Activated naive CD8-positive, alpha-beta T cell treated with anti-CD3 and anti-CD28 coated beads for 36 hours (primary cell): ENCODE measurements at places on chromosomes 5 and 9.
A peak's percentile ranks its signal among the peaks of the same experiment; 100 is the strongest.

DNA sequence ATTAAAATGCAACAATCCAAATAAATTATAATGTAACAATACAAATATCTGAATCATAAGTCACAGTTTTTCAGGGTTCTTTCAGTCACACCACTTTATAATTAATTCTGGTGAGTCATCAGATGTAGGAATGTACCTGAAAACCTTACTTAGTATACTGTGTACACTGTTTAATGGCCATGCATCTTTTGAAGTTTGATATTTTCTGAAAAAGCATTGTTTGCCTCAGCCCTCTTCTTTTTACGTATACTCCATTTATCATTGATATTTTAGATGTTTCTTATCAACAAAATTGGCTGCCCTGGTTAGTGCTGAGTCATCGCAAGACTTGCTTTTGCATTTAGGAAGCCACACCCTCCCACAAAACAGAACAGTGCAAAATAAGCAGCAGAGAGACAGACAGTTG lies 218.6 kb downstream of the PJA2 start:
- no peak overlapping the region for H3K27ac ChIP-seq
- peaks cover 4% of the 10 kb centered on the region for H3K36me3 ChIP-seq
- DNase-seq, result no peak
- no peaks in the 10 kb centered on the region for H3K27me3 ChIP-seq

GRCh38 chr9:34413231-34413852 lies 36.6 kb upstream of the MYORG start:
- no peaks in the 10 kb centered on the region for H3K4me1 ChIP-seq
- no peaks in the 10 kb centered on the region for H3K27me3 ChIP-seq
- no peak overlapping the region for H3K4me3 ChIP-seq
- H3K27ac ChIP-seq, result no peak overlapping the region
- DNase-seq, result peak; percentile 23
- no peaks in the 10 kb centered on the region for H3K36me3 ChIP-seq

DNA sequence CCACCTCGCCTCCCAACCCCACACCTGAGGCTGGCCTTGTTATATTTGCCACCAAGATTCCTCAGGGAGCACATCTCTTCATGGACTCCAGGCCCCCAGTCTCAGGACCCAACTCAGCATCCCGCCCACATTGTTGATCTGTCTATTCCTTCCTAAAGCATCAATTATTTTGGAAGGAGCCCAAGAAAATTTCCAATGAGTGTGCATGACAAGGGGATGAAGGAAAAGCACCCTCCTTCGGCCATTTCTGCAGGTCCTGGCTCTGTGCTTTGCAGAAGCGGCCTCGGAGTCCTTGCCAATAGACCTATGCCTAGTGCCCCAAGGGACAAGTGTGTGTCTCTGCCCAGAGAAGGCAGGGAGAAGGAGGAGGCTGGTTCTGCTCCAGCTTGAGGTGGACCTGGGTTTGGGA lies 273.2 kb downstream of the GADD45G start:
- no peaks in the 10 kb centered on the region for H3K27me3 ChIP-seq
- no peak overlapping the region for H3K27ac ChIP-seq
- no peaks in the 10 kb centered on the region for H3K4me1 ChIP-seq
- no peaks in the 10 kb centered on the region for H3K36me3 ChIP-seq
- no peak for DNase-seq
- no peak overlapping the region for H3K4me3 ChIP-seq

DNA sequence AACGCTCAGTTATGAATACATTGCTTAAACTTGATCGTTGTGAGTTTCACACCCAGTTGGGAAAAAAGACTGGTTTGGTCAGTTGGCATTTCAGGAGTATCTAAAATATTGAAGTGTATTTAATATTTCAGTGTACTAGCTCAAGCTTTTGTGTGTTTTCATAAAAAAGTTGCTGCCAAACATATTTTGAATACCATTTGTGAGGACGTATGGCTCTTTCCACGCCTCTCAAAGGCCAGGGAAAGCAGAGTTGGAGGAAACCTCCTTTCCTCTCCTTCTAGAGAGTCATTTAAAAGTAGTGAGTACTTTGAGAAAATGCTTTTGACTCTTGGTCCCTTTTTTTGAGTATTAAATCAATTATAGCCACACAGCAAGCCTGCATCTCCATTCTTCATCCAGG lies 43.2 kb upstream of the ANKRD33B start:
- no peak overlapping the region for H3K4me3 ChIP-seq
- no peak for DNase-seq
- H3K4me1 ChIP-seq, result no peaks in the 10 kb centered on the region
- peaks cover 4% of the 10 kb centered on the region for H3K36me3 ChIP-seq

- no peak overlapping the region for H3K27ac ChIP-seq
- DNase-seq, result no peak
- no peaks in the 10 kb centered on the region for H3K4me1 ChIP-seq
- no peak overlapping the region for H3K4me3 ChIP-seq
- H3K27me3 ChIP-seq, result peaks cover 5% of the 10 kb centered on the region
- H3K36me3 ChIP-seq, result no peaks in the 10 kb centered on the region
These were observed 126.8 kb upstream of the STC2 start for GRCh38 chr5:173454736-173455598.

- no peak overlapping the region for H3K4me3 ChIP-seq
- H3K27ac ChIP-seq, result no peak overlapping the region
- H3K36me3 ChIP-seq, result no peaks in the 10 kb centered on the region
- H3K4me1 ChIP-seq, result no peaks in the 10 kb centered on the region
- no peaks in the 10 kb centered on the region for H3K27me3 ChIP-seq
These were observed 55.9 kb upstream of the ORM1 start for GRCh38 chr9:114266969-114267368.

DNA sequence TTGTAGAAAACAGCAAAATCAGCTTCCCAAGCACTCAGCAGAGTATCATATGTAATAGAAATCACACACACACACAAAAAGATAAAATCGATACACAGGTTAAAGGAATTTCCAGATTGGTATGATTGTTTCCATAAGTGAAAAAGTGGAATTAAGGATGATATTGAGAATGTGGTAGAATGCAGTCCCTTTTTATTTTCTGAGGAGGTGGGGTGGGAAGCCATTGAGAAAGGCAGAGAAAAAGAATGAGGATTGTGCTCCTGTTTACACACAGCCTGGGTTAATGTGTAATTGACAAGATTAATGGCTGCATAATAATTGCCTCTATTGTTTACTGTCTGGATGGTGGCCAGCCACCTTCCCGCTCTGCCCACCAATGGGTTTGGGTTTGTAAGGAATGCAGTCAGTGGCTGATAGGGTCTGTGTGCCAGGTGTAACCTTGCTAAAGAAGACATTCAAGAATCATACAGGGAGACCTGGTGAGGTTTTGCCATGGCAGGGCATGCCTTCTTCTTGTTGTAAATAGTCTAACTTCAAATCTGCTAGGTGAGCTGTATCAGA lies 177.2 kb upstream of the MAP3K1 start:
- no peak overlapping the region for H3K4me3 ChIP-seq
- no peak for DNase-seq
- no peak overlapping the region for H3K27ac ChIP-seq
- H3K27me3 ChIP-seq, result peaks cover 4% of the 10 kb centered on the region
- no peaks in the 10 kb centered on the region for H3K4me1 ChIP-seq

- H3K4me3 ChIP-seq, result peak overlapping the region; percentile 82
- H3K27ac ChIP-seq, result peak overlapping the region; percentile 36
- H3K27me3 ChIP-seq, result no peaks in the 10 kb centered on the region
- peaks cover 32% of the 10 kb centered on the region for H3K4me1 ChIP-seq
These were observed 42.1 kb upstream of the STXBP1 start for GRCh38 chr9:127569886-127570401.

- no peaks in the 10 kb centered on the region for H3K4me1 ChIP-seq
- H3K27ac ChIP-seq, result no peak overlapping the region
- H3K4me3 ChIP-seq, result no peak overlapping the region
- H3K36me3 ChIP-seq, result no peaks in the 10 kb centered on the region
- DNase-seq, result no peak
These were observed 182.0 kb downstream of the EBF1 start for GRCh38 chr5:158917731-158918130.
